Foreskin melanocyte (primary cell): ENCODE measurements at places on chromosomes 2 and 18.

DNA sequence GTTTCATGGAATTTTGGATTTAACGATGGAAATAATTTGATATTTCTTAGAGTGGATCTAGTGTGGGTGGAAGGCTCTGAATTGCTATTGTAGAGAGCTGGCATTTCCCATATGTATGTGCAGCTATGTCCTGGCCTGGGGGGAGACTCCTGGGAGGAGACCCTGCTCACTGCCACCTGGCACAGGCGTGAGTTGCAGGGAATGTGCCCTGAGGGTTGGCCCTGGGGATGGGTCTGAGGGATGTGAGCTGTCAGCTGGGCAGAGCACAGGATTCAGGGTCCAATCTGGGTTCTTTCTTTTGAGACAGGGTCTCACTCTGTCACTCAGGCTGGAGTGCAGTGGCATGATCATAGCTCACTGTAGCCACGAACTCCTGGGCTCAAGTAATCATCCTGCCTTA, 120.2 kb downstream of the CLIP4 start:
- no peak for DNase-seq

DNA sequence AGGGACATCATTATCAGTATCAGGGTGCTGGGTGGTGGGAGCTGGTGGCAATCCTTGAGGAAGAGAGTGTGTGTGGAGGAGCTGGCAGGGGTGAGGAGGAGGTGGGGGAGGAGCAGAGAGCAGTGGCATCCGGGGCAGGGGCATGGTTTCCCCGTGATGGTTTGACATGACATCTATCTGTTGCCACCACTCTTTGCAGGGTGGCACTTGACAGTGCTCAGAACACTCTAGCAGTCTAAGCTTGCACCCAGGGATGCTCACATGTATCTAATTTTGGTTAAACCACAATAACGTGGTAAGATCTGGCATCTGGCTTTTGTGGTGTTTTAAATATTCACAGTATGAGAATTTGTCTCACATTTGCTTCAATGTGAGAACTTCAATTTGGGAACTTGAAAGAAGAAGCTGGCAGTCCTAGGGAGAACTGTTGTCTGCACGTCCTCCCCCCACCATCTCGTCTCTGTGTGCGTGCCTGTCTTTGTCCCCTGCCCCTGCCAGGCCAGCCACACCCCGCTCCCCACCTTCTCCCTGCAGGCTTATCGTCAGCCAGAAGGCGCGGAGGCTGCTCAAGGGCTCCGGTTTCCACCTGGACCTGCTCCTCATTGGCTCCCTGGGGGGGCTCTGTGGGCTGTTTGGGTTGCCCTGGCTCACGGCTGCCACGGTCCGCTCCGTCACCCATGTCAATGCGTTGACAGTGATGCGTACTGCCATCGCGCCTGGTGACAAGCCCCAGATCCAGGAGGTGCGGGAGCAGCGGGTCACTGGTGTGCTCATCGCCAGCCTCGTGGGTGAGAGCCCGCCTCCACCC, 11.7 kb downstream of the SLC4A3 start:
- no peak for DNase-seq

GRCh38 chr2:46942143-46942526, 26.5 kb upstream of the MCFD2 start:
- no peak for DNase-seq

- DNase-seq: no peak
Observed at GRCh38 chr18:79250301-79250981, 145.3 kb upstream of the NFATC1 start.

- no peak for DNase-seq
Observed at GRCh38 chr2:40725950-40726349, 274.1 kb upstream of the SLC8A1 start.

- no peak for DNase-seq
Observed at GRCh38 chr2:124649001-124649400, 623.9 kb downstream of the CNTNAP5 start.

DNA sequence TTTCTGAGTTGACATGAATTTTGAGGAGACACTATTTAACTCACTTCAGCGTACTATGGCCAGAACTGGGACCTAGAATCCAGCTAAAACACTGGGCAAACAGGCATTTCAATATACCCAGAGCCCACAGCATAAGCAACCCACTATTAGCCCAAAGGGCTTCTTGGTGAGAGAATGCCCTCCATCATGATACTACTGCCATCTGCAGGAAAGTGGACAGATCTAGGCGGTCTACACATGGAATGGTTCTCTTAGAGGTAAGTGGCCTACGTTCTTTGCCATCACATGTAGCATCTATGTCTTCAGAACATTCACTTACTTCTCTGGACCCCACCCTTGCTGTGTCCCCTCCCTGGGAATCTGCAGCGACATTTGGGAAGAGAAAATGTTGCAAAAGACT, 181.3 kb upstream of the LINC00305 start:
- DNase-seq: no peak

DNA sequence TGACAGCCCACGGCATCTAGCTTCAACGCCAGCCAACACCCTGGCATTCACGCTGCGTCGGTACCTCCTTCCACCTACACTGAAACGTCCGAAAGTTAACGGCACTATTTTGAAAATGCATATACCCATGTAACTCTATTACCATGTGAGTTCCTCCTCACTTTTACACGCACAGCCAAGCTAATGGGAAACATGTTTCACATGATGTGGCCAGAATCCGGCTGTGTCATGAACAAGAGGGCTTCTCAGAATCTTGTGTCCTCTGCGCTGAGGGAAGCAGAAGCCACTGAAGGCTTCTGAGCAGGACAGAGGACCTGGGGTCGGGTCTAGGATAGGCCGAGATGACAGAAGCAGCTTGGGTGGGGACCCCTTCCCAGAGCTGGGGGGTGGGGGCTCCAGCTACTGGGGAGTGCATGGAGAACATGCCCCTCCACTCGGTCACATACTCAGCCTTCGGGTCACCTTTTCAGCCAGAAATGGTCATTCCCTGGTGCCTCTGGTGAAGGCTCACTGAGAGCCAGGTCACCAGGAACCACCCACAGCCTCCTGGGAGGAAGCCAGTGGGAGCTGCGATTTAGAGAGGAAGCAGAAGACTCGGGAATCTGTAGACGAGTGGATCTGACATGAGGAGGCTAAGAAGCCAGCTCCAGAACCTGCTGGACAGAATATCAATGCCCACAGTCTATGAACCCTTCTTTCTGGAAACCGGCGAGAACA, 41.5 kb downstream of the HDAC4 start:
- DNase-seq: no peak

GRCh38 chr18:69580107-69580506, 179.4 kb downstream of the DOK6 start:
- peak; percentile 19 for DNase-seq

DNA sequence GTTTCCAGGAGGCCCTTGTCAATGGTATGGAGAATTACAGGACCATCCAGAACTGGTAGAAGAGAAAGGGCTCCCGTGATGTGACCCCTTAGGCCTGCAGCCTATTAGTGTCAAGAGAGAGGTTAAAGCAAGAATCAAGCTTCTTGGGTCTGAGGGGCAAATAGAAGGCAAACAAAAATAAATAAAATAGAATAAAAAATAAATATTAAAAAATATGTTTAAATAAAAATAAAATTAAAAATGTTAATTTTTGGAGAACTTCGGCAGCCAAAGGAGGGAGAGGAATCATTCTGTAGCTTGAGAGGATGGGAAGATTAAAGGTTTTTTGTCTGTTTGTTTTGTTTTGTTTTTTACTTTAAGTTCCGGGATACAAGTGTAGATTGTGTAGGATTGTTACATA, 15.2 kb upstream of the TMEM178A start:
- DNase-seq: no peak

- DNase-seq: no peak
Observed at GRCh38 chr2:123808243-123808642, 216.8 kb upstream of the CNTNAP5 start.

DNA sequence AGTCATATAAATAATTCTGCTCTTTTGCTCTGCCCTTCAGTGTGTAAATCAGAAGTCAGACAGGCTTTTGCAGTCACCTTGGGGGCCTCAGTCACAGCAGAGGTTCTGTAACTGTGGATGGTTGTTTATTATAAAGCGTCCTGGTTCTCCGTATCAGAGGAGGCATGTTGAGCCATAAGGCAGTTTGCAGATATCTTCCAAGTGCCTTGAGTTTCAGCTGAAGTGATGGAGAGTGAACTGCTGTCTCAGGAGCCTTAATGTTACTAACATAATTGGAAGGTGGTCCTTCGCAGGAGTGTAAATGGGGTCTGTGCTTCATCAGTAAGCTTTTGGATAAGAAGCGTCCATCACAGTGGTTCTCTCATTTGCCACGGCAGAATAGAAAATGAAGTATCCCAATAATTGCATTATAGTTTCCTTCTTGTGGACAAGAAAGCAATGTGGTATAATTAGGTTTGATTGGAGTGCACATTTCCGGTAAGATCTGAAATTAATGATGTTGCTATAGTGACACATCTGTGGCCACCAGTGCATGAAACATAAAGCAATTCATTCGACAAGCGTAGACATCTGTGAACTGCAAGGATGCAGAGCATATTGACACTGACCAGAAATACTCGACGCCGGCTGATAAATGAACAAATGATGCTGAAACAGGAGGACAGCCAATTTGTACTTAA, 112.5 kb upstream of the NFATC1 start:
- no peak for DNase-seq

DNA sequence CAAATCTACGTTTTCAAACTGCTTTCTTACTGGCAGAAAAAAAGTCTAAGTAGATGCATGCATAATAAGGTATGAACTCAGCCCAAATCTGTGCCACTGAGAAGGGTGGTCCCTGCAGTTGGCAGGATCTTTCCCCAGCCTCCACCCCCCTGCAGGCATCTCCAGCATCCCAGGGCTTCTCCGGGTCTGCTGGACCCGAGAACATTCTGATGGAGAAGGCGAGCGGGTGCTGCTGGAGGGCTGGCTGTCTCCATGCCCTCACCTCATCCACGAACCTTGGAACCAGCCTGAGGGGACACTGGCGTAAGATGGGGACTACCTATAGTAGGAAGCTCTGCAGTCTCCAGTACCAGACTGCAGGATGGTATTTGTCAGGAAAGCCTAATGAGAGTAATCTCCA, 198.9 kb downstream of the HDAC4 start:
- DNase-seq: no peak

DNA sequence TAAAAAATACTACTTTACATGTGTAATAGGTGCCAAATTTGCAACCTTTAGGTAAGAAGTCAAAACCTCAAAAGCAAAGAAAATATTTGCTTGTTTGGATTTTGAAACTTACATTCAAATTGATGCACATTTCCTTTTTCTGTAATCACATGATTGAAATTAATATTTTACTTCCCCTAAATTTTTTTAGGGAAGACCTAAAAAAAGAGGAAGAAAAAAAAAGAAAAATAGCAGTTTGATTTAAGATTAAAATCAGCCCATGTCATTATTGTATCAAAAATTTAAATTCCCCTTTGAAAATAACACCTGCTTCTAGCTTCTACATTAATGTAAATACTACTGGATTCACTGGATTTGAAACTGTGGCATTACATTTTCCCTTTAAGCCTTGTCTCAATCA, 68.2 kb upstream of the STON1 start:
- DNase-seq: no peak

- no peak for DNase-seq
Observed at GRCh38 chr2:224729435-224729834, 13.3 kb upstream of the CCDC195 start.

- no peak for DNase-seq
Observed at GRCh38 chr2:236546561-236547002, 23.0 kb upstream of the ACKR3 start.

DNA sequence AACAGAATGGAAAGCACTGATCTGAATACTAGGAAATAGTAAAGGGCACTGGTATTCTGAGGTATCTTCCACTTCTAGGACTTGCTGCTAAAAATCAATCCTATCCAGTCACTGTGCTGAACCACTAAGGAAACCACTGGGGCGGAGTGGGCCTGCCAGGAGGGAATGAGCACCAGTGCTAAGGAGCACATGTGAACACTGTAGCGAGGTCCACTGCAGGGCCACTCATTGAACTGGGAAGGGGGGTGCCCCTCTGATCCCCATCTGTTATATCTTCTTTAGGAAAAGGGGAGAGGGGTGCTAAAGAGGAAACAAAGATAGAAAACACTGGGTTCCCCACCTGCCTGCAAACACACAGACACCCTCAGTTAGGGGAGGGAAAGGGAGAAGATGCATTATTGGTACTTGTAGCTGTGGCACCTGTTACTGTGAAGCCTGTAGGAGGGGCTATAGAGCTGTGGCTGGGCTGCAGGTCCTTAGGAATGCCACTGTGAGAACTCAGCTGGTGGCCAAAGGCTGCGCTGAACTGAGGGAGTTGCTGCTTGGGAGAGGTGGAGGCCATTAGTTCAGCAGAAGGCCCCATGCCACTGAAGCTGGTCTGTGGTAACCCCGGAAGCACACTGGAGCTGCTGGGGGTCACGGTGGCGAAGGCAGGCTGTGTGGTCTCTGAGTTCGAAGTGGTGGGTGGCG, 81.8 kb downstream of the INO80D start:
- DNase-seq: no peak

GRCh38 chr2:33215299-33215698, 261.1 kb upstream of the RASGRP3 start:
- no peak for DNase-seq

DNA sequence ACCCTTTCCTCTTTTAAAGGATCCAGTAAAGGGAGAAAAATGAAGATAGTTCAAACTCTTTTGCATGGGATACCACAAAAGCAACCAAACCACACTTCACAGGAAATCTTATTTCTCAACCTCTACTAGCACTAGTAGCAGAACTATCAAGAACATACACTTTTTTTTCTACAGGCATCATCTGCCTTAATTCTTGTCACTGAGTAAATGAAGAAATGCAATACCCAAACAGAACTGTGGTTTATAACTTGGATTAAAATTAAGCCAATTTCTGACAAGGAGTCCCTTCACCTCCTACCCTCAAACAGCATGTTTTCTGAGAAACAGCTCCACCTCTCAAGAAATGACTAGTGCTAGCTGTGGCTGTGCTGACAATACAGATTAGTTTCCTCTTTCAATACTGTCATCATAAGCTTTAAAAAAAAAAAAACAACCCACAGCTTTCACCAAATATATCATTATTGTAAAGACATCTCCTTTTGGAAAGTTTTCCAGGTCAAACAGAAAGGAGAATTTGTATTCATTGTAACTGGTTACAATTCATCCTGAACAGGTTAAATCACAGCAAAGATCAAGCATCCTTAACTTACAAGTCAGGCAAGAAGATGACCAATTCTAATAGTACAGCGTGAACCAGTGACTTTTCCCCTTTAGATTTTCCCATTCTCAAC, 44.4 kb downstream of the PTPN2 start:
- no peak for DNase-seq

DNA sequence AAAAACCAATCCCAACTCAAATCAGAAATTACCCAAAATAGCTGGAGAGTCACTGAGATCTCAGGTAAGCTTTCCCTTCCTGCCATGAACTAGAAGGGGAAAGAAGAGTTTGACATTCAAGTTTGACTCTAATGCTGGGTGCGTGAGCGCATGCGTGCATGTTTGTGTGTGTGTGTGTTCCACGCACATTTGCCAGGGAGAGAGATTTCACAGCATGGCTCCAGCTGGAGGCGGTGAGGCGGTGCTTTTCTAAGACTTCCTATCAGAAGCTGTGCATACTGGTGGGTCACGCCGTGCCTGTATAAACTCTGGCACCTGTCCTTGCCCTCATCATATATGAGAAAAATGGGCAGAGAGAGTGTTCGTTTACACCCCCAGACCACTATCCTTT, 116.2 kb downstream of the MSH2 start:
- no peak for DNase-seq

- DNase-seq: no peak
Observed at GRCh38 chr18:44974174-44974573, 293.5 kb downstream of the SETBP1 start.

GRCh38 chr18:35097195-35097594, 56.0 kb downstream of the MAPRE2 start:
- no peak for DNase-seq
